Natural killer cell (primary cell): ENCODE measurements at places on chromosomes 3 and 15. TPM values are rescaled to one million over a fixed set of nuclear protein-coding genes. Genes with fewer than 3 reads are reported as not detected.
A peak's percentile ranks its signal among the peaks of the same experiment; 100 is the strongest.

RETNLB gene
- total RNA-seq = not detected

GP9 gene
- 8.6 TPM for total RNA-seq

SLC28A1 gene
- not detected for total RNA-seq

IGSF11 gene
- total RNA-seq = not detected

GPX1 gene
- 70.0 TPM for total RNA-seq

EFHB gene
- total RNA-seq = 4.9 TPM

DNA sequence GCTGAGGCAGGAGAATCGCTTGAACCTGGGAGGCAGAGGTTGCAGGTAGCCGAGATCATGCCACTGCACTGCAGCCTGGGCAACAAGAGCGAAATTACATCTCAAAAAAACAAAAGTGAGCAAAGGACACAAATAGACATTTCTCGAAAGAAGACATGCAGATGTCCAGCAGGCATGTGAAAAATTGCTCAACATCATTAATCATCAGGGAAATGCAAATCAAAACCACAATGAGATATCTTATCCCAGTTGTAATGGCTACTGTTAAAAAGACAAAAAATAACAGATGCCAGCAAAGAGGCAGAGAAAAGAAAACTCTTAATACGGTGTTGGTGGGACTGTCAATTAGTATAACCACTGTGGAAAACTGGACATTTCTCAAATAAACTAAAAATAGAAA is 20.9 kb downstream of the ASB7 start:
- DNase-seq = no peak

DNA sequence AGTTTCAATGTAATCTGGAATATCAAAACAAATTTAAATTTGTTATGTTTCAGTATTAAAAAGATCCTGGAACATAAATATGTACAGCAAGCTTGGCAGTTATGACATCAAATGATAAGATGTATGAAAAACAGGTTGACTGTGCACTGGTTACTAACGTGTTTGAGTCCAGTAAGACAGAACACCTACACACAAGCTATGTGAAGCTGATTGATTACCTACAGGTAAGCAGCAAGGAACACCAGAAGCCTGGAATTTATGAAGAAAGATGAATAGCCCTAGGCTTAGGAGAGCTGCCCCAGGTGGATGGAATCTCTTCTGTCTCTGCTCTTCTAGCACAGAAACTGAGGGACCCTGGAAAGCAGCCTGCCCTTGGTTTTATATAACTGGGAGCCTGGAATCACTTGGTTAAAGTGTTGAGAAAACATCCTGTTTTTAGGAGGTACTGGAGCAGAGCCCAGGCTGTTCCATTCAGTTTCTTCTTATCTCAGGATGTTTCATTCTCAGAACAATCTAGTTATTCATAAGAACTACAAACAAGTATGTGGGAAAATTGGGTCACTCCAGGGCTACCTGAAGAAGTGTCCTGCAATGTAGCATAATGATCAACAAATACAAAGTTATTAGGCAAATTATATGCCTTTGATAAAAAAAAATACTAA is 36.3 kb downstream of the SLITRK3 start:
- no peak for DNase-seq

DNA sequence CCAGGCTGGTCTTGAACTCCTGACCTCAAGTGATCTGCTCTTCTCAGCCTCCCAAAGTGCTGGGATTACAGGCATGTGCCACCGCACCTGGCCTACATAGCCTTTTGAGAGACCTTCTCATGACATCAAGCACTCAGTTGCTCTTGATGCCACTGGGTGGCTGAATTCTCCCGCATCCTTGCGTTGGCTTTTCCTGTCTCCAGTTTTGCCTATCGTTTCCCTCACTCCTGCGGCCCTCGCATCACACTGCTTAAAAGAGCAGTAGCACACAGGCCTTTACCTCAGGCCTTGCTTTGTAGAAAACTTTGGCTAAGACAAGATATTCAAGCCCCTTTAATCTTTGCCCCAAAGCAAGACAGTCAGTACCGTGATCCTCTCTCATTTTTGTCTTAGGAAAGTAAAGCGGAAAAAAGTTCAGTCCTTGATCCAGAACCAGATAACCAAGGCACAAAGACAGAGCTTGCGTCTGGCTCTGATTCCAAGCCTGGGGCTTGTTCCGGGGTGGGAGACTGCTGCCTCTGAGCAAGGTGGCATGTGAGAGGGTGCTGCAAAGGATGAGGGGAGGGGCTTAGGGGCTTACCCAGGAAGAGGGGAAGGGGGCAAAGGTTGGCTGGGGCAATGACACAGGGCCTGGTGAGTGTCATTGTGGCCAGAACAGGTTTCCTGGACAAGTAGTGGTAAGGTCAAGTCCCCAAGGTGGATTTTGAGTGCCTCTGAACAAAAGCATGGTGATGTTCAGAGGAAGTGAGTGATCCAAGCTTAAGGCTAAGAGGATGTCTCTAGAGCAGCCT is 175.0 kb upstream of the TLE3 start:
- no peak for DNase-seq

- DNase-seq = no peak
These were observed 277.9 kb upstream of the SEMA6D start for GRCh38 chr15:47439146-47440111.

- no peak for DNase-seq
These were observed 81.1 kb downstream of the BTD start for GRCh38 chr3:15682561-15683185.

DNA sequence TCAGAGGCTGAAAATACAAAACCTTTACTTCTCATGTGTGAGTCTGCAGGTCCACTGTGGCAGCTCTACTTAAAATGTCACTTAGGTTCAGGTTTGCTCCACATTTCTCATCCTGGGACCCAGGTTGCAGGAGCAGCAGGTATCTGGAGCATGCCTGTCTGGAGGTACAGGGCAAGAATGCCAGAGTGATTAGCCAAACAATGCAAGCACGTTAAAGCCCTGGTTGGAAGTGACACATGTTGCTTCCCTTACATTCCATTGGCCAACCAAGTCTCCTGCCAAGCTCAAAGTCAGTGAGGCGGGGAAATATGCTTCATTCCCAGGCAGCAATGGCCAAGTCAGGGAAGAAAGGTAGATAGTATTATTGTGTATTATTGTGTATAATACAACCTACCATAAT is 76.8 kb upstream of the ARL6 start:
- DNase-seq = no peak

- DNase-seq = no peak
These were observed 29.5 kb downstream of the KLHL24 start for GRCh38 chr3:183664913-183665381.

GRCh38 chr3:78483090-78483489 is 1284.7 kb downstream of the ROBO1 start:
- DNase-seq = no peak

DNA sequence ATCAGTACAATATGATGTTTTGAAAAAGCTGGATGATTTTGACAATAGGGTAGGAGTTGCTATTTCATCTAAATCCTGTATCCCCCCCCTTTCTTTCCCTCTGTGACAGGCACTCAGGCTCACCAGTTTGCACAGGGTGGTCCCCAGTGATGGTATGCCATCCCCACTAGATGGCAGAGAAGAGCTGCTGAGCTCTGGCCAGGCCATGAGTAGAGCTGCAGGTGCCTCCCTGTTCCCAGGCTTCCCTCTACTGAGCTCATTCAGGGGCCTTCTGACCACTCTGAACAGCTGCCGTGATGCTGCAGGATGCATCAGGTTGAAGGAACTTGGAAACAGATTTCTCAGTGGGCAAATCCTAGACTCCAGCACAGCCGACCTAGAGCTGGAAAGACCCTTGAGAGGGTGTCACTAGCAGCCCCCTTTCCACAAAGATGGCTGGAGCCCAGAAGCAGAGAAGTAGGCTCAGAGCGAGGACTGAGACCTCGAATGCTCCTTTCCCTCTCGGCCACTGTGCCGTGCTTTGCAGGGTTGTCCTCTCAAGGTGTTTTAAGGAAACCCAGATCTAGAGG is 45.1 kb downstream of the EFCAB12 start:
- DNase-seq = peak; percentile 69

DNA sequence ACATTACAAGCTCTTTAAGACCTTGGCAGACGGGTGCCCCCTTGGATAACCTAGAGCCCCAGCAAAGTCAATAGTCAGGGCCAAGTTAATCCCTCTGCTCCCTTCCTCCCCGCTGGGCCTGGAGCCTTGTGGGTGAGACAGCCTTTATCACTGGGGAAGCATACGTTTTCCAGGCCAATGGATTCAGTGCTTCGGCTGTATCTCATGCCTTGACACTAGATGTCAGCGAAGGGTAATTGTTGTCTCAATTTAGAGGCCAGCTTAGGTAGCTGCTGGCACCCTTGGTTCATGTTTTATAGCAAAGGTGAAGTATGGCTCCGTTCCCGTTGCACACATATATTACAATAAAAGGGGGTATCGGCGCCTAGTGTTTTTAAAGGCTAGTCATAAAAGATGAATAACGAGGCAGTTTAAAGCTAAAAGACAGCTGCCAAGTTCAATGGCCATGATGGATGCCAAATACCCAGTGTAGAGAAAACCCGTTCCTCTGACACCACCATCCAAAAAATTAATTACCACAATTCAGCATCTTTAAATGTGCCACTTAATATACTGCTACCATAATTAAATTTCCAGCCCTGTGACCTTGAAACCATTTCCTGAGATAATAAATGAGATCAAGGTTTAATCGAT is 52.3 kb upstream of the BNIP2 start:
- DNase-seq = peak; percentile 36

- no peak for DNase-seq
These were observed 36.8 kb upstream of the ZDHHC23 start for GRCh38 chr3:113910966-113911365.
